ENCODE measurements at places on chromosomes 5 and 9.

GRCh38 chr5:79886456-79886855, 104.6 kb downstream of the MTX3 start:
- no peak for DNase-seq

- DNase-seq = no peak
Observed at GRCh38 chr5:157463621-157464518, 3.9 kb downstream of the NIPAL4 start.

DNA sequence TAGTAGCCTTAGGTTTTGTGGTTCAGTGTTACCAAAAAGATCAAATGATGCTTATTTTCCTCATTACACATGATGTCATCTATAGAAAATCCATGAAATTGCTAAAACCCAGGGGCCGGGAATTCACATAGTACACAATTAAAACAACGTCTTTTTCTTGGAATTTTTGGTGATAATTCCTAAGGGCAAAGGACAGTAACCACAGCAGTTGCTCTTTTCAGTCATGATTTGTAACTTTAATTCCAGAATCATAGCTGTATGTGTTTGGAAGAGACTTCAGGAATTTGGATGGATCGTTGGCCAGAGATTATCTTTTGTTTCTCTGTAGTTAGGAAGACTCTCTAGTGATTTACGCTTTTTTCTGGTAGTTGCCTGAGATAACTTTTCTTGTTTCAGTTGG, 748.7 kb downstream of the TLE4 start:
- no peak for DNase-seq

GRCh38 chr9:86079865-86080469, 19.4 kb downstream of the GOLM1 start:
- no peak for DNase-seq

DNA sequence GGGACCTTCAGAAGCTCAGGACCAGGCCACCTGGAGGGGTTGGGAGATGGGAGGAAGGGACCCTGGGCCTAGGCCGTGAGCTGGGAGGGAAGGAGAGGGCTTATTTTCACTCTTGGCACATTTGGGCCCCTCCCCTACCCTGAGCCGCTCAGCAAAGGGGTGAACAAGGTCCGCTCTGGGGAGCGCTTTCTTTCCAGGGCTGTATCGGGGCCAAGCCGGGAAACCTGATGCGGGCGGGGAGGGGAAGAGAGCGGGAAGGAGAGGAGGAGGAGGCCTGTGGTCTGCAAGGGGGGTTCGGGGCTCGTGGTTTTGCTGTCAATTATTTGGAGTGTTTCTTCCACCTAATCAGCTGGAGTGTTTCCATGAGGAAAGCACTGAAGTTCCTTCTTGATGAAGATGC, 62.7 kb upstream of the RXRA start:
- no peak for DNase-seq

GRCh38 chr9:107597743-107598217, 108.2 kb upstream of the KLF4 start:
- no peak for DNase-seq

GRCh38 chr5:72137826-72138409, 30.6 kb downstream of the MAP1B start:
- DNase-seq = no peak

GRCh38 chr5:107969847-107970246, 299.1 kb upstream of the EFNA5 start:
- no peak for DNase-seq

DNA sequence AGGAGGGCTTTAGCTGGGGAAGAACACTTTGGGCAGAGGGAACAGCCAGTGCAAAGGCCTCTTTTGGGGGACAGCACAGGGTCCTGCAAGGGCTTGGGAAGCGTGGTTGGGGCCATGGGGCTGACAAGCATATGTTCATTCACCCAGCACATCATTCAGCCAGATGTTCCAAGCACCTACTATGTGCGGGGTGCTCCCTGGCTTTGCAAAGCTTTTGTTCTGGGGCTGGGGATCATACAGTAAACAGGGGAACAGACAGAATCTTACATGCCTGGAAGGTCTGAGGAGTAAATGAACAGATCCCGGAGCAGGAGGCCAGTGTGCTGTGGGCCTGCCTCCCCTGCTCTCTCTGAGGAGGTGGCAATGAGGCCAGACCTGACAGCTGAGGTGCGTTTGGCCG, 16.7 kb downstream of the PSD2 start:
- no peak for DNase-seq

- no peak for DNase-seq
Observed at GRCh38 chr5:111075520-111075919, 4.0 kb downstream of the TSLP start.

GRCh38 chr5:66653325-66653724, 57.1 kb downstream of the MAST4 start:
- no peak for DNase-seq

GRCh38 chr5:17895288-17896033, 261.2 kb downstream of the TAF11L14 start:
- DNase-seq = no peak

GRCh38 chr5:76083555-76084495, 642 bp downstream of the SV2C start:
- no peak for DNase-seq

- no peak for DNase-seq
Observed at GRCh38 chr5:121691478-121691877, 160.2 kb upstream of the FTMT start.

DNA sequence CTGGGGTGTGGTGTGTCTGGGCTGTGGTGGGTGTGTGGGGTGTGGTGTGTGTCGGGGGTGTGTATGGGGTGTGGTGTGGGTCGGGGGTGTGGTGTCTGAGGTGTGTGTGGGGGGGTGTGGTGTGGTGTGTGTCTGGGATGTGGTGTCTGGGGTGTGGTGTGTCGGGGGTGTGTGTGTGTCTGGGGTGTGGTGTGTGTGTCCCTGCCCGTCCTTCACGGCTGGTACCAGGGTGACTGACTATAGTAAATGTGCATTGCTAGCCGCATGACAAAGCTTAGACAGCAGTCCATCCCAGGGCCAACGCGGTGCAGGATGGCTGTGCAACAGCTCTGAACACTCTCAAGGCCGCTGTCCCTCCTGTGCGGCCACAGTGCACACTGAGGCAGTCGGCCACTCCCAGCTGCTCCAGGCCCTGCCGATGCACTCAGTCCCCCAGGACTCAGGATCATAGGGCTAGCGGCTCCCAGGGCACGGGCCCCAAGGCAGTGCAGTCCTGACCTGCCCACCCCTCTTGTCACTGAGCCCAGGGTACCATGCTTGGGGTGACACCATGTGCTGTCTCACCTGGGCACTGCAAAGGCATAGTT, 54.0 kb downstream of the SECISBP2 start:
- DNase-seq = no peak

DNA sequence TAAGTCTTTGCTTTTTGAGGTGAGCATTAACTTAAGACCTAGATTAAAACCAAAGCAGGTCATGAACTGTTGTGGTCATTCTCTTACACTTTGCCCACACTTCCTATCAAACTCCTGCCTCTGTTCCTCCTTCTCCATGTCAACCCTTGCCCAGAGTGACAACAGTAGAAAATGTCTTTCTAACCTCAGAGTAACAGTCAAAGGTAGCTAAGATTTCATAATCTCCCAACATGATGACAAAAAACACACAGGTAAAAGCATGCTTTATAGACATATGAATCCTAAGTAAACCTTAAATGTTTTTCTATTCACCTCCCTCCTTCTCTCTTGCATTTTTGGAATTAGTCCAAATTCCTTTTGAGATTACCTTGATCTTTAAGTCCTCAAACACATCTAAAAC, 422.3 kb downstream of the SPATA31D1 start:
- no peak for DNase-seq

- no peak for DNase-seq
Observed at GRCh38 chr5:59842999-59843398, 50.5 kb downstream of the PDE4D start.

GRCh38 chr5:74390822-74391221, 249.7 kb downstream of the ENC1 start:
- DNase-seq = no peak

DNA sequence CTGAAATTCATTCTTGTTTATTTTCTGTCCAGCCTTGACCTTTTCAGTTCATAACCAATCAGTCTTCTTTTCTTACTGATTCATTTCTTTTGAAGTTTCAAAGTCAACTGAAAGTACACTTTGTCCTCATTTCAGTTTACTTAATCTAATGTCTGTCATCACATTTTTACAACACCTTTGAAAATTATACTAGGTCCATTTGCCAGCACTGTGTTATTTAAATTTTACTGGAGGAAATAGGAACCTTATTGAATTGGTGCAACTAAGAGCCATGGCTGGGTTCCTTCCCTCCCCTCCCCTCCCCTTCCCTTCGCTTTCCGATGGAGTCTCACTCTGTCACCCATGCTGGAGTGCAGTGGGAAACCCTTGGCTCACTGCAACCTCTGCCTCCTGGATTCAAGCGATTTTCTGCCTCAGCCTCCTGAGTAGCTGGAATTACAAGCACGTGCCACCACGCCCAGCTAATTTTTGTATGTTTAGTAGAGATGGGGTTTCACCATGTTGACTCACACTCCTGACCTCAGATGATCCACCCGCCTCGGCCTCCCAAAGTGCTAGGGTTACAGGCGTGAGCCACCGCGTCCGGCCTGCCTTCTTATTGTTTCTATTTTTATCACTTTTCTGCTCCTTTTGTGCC, 6.3 kb downstream of the RMI1 start:
- DNase-seq = no peak

- DNase-seq = no peak
Observed at GRCh38 chr5:93371893-93372292, 209.1 kb downstream of the NR2F1-AS1 start.

- no peak for DNase-seq
Observed at GRCh38 chr5:40150896-40151295, 528.8 kb upstream of the PTGER4 start.

GRCh38 chr5:102747386-102748166, 7.5 kb upstream of the PAM start:
- DNase-seq = no peak
